GM23338 (cell line): ENCODE measurements at places on chromosomes 7 and 10. TPM values are rescaled to one million over a fixed set of nuclear protein-coding genes. Genes with fewer than 3 reads are reported as not detected.

GRCh38 chr7:138047907-138048306 is 28.4 kb upstream of the AKR1D1 start:
- DNase-seq, result no peak

- DNase-seq, result no peak
Measured at GRCh38 chr10:69628891-69629290, 1.2 kb upstream of the FAM241B start.

DNA sequence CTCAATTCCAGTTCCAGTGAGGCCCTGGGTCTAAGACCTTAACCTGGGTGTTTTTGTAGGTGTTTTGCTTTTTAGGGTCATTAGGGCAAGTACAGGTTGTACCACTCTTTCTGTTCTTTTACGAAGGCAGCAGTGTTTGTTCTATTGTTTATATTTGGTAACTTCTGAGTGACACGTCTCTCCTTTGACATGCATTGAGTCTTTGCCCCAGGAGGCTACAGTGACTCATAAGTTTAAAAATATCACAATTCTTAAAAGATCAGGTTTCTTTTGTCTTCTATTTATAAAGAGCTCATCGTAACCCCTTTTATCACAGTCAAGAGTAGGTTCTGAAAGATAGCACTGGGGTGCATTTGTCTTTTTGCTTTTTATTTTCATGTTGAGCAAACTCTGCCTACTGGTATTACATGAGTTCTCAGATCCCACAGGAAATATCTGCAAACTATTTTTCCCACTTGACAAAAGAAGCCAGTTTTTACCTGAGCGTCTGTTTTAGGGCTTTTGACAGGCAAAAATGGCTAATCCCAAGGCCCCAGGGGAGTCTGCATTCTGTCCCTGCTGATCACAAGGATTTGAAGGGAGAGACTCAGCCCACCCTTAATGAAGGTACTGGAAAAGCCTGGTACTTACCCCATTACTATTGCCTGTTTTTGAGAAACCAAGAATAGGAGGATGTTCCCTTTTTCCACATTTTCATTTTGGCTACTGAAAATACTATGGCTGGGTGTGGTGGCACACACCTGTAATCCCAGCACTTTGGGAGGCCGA is 7.9 kb downstream of the NUDT13 start:
- no peak for DNase-seq

DNA sequence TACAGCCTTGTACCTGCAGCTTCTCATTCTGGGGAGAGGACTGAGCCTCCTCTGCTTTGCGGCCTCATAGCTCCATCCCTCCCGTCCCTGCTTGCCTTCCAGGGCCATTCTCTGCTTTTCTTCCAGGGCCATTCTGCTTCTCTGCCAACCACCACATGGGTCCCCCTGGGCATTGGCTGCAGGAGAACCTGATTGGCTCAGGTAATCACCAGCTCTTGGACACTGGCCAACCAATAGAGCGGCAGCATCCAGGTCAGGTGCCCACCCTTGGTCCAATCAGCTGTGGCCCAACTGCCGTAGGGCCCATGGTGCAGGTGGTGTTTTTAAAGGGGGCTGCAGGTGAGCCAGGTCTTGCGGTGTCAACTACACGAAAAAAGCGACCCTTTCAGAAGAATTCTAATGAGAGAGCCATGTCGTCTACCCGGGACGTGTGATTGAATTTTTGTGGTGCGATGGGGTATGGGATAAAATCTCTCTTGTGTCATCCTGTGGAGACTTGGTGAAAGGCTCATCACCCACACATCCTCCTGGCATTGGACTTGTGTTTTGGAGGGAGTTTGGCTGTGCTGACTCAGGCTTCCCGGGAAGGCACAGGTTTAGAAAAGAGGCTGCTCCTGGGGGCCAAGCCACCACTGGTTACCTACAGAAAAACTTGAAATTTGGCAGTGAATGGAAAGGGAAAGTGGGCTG is 46.0 kb upstream of the PODXL start:
- DNase-seq, result no peak

LRRC72 gene
- total RNA-seq, result not detected in 2 replicates

- no peak for DNase-seq
Measured at GRCh38 chr10:132685101-132685891, 100.7 kb downstream of the NKX6-2 start.

TBXAS1 gene
- 1.0 TPM in 1 of 2 replicates, not detected in the other for total RNA-seq

DNA sequence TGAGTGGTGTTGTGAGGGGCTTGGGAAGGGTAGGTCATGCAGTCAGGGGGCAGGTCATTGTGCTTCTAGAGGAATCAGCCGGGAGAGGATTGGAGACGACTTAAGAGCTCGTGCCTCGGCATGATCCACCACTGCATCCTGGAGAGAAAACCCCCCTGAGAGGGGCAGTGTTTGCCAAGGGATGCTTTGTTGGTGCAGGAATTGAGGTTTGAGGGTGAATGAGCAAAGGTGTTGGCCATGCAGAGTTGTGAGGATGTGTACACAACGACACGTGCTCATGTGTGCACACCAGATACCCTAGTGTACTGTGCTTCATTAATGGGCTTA is 85.6 kb upstream of the ANLN start:
- DNase-seq, result no peak
